ENCODE measurements at places on chromosomes 7 and 10.

- no peak for DNase-seq
These were observed at the start of gene FAM171A1 for GRCh38 chr10:15370856-15371701. TSS of gene FAM171A1 (minus strand) at chr10:15371289. CDS start at chr10:15371052, 237 bp downstream.

GRCh38 chr10:71981015-71981875 lies 17.1 kb downstream of the CHST3 start:
- no peak for DNase-seq

- no peak for DNase-seq
These were observed 14.7 kb downstream of the FAM241B start for GRCh38 chr10:69644658-69645295.

DNA sequence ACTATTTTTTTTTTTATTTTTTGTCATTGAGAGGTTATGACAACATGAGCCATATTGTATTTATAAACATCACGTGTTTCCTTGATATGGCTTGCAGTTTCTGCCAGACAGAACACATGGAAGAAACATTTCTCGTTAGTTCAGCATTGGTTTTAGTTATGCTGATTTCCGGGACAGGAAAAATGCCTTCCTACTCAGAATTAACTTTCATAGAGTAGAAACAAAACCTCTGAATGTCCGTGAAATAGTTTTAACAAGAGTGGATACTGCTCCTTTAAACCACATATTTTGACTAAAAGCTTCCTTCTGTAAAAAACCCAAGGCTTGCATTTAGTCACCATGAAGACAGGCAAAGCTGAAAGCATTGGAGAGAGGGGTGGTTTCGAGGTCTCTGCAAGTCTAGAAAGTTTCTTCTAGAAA lies 240.4 kb downstream of the KIAA1217 start:
- DNase-seq, result no peak

GRCh38 chr7:150371996-150372270 lies 3.3 kb downstream of the REPIN1 start:
- no peak for DNase-seq

DNA sequence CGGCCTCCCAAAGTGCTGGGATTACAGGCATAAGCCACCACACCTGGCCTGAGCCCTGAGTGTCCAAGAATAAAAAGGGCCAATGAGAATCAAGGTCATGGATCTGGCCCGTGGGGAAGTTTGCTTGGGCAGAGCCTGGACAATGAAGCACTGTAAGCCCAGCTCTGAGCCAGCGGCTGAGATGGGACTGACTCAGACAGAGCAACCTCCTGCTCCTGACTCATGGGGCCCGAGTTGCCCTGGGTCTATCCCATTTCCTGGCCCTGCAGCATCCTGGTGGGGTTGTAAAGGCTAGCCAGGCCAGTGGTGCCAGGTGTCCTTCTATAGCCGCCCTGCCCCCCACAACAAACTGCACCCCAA lies 5.2 kb upstream of the MYH16 start:
- no peak for DNase-seq

DNA sequence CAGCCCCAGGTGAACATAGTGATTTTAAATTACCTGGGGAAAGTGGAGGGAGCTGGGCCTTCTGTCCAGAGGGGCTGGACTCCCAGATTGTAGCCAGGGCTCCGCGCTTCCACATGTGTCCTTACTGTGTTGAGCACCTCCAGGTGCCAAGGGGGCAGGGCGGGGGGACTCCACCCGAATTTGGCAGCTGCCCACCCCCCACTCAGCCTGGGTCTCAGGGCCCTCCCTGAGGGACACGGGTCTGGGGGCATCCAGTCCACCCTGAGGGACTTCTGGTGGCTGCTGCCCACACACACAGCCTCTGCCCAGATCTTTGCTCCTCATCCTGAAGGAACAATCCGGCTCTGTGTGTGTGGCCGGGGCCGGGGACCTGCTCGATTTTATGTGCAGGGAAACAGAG lies 28.2 kb upstream of the ADGRA1 start:
- no peak for DNase-seq

GRCh38 chr10:61163403-61163802 lies 219.4 kb upstream of the RHOBTB1 start:
- DNase-seq, result no peak

DNA sequence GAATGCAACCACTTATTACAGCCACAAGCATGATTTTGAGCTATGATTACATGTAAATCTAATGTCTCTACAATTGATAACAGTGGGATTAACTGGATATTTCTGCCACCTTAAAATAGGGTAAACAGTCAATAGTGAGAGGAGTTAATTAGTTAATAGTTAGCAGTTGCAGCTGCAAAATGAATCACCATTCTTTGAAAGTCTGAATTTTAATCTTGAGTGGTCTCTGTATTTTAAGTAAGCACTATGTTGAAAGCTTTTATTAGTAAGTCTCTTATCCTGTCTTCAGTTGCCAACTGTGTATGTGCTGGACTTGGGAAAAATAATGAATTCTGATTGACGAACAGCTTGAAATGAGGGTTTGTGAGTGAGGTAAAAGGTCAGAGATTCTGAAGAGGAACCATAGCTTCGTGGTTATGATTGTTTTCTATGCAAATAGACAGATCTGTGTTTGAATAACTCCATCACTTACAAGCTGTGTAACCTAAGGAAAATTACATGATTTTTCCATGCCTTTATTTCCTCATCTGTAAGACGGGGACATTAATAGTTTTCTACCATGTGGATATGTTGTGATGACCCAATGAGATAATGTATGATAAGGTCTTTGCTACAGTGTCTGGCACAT lies 75.2 kb downstream of the RNLS start:
- no peak for DNase-seq

DNA sequence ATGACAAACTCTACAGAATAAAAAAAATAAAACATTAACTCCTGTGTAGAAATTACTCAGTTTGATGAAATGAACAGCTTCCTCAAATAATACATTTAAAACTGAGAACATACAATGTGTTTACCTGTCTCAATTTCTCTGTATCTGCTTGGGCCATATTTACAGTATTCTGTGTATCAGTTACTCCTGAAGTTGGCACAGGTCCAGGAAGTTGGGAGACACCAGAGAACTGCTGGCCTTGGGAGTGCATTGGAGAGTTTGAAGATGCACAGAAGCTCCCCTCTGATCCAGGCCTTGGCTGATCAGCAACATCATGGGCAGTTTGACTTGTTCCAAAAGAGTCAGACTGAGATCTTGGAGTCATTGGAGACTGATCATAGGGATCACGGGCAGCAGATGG lies 155.1 kb downstream of the GALNT11 start:
- DNase-seq, result no peak

DNA sequence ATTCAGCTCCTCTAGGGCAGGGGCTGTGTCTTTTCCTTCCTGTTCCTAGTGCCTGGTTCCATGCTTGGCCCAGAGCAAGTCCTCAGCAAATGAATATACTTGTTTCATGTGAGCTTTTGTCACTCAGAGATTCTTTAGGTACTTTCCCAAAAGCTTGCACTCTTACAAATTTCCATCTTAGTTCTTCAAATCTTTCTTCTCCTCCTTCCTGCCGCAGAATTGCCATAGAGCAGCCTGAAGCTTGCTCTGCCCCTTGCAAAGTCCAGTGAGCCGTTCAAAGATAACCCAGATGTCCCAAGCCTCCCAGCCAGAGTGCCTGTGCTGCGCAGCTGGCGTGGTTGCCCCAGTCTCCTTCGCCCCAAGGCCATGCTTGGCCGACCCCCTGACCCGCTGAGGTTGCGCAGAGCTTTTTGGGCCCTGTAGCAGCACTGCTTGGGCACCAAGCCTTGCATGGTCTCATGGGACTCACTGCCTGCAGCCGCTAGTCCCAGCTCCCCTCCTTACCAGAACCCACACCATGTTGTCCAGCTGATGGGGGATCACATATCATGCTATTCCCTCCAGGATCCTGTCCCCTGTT lies 20.7 kb downstream of the CHST3 start:
- no peak for DNase-seq

DNA sequence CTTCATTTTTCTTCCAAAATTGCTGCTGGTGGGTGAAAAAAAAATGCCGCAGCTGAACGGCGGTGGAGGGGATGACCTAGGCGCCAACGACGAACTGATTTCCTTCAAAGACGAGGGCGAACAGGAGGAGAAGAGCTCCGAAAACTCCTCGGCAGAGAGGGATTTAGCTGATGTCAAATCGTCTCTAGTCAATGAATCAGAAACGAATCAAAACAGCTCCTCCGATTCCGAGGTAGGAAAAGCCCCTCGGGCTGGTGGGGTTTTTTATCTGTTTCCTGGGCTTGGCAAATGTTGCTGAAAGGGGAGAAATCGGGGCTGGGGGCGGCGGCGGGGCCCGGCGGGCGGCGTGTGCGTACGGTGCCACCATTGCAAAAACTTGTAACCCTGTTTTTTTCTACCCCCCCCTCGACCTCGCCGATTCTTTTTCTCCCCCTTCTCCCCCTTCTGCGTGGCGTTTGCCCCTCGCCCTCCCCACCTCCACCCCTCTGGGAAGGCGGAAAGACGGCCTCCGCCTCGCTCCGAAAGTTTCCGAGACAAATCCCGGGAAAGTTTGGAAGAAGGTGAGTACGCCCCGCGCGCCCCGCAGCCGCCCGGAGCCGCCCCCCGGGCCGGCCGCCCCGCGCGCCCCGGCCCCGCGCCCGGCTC lies 789 bp downstream of the TCF7L2 start:
- no peak for DNase-seq

DNA sequence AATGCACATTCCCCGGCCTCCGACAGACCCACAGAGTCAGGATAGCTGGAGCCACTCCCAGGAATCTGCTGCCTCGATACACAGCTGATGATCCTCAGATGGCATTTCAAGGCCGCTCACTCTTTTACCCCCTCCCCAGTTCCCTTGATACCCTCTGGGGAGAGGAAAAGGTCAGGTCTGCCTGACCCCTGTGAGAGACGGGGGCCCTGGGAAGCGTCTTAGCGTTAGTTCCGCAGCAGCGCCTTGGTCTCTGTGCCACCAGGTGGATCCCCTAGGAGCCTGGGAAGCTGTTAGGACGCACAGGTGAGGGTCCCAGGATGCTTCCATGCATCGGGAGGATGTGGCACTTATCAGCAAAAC lies 420.5 kb upstream of the FOXK1 start:
- DNase-seq, result no peak

DNA sequence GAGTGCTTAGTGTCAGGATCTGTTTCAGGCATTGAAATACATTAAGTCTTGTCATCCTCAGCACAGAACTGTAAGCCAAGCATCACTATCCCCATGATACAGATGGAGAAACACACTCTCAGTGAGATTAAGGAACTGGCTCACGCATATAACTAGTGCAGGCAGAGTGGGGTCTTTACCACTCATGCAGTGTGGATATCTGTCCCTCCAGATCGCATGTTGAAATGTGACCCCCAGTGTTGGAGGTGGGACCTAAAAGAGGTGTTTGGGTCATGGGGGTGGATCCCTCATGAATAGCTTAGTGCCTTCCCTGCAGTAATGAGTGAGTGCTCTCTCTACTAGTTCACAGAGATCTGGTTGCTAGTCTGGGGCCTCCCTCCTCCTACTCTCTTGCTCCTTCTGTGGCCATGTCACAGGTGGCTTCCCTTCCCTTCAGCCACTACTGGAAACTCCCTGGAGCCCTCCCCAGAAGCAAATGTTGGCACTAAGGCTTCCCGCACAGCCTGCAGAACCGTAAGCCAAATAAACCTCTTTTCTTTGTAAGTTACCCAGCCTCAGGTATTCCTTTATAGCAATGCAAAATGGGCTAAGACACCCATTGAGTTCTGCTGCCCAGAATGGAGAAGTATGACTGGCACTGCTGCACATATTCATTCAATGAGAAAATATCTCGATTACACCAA lies 31.8 kb upstream of the MSMB start:
- no peak for DNase-seq

GRCh38 chr7:134513169-134513752 lies 14.1 kb upstream of the AKR1B10 start:
- no peak for DNase-seq

GRCh38 chr7:150668977-150669376 lies 16.5 kb upstream of the GIMAP2 start:
- DNase-seq, result no peak

GRCh38 chr10:124614003-124614659 lies 130.0 kb downstream of the FAM53B start:
- DNase-seq, result no peak

DNA sequence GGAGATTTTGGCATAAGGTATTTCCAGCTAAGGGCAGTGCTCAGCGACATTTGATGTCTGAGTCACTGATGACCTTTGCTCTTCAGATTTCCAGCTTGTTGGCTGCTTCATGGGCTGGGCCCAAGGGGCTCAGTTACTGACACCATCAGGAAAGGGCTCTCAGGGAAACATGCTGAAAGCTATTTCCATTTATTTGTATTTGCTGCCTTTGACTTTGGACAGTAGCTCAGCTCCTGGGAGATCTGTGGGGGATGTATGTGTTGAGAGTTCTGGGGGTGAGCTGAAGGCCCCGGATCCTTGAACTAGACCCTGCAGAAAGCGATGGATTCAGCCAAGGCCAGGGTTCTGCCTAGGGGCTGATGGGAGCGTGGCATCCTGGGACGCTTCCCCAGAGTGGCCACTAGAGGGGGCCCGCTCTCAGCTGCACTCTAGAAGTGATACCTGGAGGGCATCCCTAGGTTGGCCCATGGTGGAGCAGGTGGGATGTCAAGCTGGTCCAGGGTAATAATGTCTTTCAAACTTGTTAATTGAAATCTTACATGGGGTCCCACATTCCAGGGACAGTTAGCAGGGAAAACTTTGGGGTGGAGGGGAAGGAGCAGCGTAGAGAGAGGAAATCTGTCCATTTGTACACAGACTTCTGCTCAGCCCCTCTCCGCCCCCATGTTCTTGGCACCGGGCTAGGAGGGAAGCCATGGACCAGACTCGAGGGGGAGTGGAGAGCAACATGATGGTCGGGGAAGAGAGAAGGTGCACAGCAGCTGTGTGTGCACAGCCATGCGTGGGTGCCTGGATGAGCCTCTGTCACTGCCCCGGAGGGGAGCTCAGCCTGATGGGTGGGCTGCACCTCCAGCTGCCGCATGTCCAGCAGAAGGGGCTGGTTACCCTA lies 3.0 kb upstream of the BTBD16 start:
- DNase-seq, result no peak

DNA sequence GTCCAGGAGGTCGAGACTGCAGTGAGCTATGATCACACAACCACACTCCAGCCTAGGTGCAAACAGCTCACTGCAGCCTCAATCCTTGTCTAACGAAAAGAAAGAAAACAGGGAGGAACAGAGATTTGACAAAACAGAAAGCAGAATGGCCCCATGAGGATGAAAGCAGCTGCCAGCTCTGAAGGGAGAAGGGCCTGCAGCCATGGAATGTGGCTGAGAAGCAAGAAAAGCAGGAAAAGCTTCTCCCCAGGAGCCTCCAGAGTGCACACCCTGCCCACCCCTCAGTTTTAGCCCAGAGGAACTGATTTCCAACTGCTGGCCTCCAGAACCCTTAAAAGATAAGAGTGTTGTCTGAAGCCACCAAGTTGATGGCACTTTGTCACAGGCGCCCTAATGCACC lies 13.0 kb downstream of the ESYT2 start:
- no peak for DNase-seq

DNA sequence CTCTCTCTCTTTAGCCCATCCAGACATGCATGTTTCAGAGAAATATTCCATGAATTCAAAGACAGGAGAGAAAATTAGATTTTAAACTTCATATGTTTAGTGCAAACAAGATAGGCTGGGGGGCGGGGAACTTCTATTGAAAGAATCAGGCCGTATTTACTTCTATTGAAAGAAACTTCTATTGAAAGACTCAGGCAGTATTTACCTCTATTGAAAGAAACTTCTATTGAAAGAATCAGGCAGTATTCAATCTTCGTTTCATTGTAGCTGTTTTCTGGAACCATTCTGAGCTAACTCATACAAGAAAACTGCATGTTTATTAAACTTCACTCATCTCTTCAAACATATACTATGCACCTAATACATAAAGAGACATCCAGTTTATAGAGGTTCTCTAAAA lies 123.1 kb downstream of the TYW1B start:
- no peak for DNase-seq

All from NCI-H187 treated with DMSO at 0.1 percent for 48 hours (cell line).